ENCODE measurements at places on chromosomes 2 and 18.

- no peak for DNase-seq
Measured at GRCh38 chr2:55013936-55014335, 36.3 kb downstream of the RTN4 start.

- no peak for DNase-seq
Measured at GRCh38 chr2:235300368-235301201, 193.3 kb upstream of the AGAP1 start.

GRCh38 chr2:88683160-88684021 lies 8.1 kb upstream of the RPIA start:
- no peak for DNase-seq

DNA sequence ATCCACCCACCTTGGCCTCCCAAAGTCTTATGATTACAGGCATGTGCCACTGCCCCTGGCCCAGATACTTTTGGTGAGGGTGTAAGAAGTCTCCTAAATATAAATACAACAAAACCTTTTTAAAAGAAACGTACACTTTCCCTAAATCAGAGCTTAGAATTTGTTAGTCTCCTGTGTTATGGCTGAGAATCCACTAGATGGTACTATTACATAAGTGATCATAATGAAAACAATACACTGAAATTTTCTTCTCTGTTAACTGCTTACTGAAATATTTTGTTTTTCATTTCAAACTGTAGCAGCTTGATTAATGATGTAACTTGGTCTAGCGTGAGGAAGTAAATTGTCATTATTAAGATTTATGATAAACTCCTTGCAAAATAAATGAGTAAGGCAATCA lies 74.8 kb upstream of the FAM98A start:
- DNase-seq: no peak

- DNase-seq: no peak
Measured at GRCh38 chr2:203873921-203874631, 6.5 kb downstream of the CTLA4 start.

GRCh38 chr2:96900237-96900636 lies 30.4 kb upstream of the SEMA4C start:
- no peak for DNase-seq

- DNase-seq: no peak
Measured at GRCh38 chr2:96867756-96868554, 1.9 kb downstream of the SEMA4C start.

DNA sequence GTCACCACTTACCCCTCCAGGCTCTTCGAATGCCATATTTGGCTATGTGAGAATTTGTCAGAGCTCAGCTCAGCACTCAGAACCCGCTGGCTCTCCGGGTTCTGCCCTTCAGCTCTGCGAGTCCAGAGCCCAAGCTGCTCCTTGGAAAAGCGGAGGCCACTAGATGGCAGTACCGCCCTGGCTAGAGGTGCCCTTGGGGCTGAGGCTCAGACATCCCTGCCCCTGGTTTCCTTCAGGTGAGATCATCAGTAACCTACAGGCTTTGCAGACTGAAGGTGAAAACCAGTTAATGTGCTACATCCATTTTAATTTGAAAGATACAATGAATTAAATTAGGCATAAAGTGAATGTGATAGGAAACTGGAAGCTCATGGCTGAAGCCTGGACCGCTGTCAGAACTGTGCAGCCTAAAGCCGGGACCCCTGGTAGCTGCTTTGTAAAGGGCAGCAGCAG lies 285.6 kb downstream of the AGAP1 start:
- DNase-seq: peak; percentile 43

DNA sequence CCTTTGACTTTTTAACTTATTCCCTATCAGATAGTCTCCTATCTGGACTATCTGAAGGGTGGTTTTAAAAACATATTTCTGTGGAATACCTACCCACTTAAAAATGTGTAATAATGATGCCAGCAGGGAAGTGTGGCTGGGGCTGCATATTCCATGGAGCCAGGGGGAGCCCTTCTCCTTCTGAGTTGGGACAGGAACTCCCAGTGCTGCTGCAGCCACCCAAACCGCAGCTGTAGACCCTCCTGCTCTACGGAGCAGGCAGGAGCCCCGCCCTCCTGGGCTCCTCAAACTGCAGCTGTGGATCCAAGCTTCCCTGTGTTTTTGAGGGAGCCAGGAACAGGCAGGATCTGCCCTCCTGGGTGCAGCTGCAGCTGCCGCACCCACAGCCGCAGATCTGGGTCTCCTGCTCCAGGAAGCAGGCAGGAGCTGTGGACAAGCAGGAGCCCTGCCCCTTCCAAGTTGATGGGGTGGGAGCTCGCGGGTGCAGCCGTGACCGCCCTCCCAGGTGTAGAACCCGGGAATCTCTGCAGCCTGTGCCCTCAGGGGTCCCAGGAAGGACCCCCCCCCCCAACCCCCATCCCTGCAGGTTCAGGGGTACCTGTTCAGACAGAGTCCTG lies 57.8 kb downstream of the PDK1 start:
- no peak for DNase-seq

- DNase-seq: no peak
Measured at GRCh38 chr2:212959471-212960117, 191.8 kb downstream of the IKZF2 start.

DNA sequence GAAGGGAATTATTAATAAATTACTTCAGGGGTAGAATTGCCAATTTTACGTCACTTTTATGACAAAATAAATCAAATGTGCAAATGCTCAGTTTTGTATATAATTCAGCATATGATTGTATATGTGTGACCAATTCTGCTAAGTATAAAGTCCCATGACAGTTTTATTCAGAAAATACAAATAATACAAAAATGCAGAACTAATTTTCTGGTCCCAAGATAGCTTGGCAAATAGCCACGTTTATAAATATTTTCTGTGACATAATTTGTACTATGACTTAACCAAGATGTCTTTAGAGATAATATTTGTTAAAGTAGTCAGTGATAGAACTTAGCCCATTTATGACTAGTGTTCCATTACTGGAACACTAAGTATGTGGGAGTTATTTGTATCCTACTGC lies 24.2 kb upstream of the CAB39 start:
- DNase-seq: no peak

DNA sequence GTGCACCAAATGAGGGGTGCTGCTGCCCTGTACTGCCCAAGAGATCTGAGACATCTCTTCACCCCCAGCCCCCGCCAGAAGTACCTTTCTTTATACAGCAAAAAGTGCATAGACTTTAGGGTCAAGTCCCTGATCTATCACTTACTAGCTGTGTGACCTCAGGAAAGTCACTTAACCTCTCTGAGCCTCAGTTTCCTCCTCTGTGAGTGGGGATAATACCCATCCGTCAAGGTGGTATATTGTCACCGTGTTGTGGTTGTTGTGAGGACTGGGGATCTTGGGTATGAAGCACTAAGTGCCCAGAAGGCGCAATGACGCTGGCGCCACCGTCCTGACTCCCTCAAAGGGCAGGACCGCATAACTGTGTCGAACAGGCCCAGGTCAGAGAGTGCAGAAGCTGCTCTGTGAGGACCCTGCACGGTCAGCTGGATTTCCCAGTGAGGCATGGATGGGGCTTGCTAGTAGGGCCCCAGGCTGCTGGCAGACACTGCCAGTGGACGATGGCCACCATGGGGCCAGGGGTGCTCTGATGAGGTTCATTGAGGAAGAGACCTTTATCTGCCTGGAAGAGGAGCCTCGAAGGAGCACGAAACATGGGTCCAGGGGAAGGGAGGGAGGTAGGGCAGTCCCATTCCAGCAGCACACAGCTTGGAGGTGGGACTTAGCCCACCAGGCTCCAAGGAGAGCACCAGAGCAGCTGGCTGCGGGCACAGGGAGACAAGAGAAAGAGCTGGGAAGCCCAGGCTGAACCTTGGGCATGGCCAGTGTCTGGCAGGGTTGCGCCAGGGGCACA lies 61.8 kb upstream of the LAPTM4A start:
- DNase-seq: no peak

- DNase-seq: no peak
Measured at GRCh38 chr18:69874058-69874457, 73.6 kb downstream of the CD226 start.

- no peak for DNase-seq
Measured at GRCh38 chr2:150339282-150339681, 148.2 kb downstream of the RND3 start.

DNA sequence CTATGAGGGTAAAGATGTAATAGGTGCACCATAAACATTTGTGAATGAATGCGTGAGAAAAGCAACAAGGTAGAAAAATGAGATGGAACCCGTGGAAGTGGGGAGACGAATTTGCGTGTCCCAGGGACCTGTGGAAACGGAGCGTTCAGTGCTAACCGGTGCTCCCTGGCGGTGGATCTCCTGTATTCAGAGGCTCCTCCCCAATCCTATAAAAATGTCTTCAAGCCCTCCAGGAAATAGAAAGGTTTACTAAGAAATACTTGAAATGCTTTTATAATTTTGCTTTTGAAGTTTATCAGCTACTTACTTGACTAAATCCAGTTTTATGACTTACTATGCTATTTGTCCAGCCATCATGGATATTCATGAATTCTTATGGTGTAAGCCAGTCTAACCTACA lies 62.8 kb upstream of the RBM44 start:
- DNase-seq: no peak

- DNase-seq: no peak
Measured at GRCh38 chr2:127950264-127950663, 64.5 kb upstream of the AMMECR1L start.

DNA sequence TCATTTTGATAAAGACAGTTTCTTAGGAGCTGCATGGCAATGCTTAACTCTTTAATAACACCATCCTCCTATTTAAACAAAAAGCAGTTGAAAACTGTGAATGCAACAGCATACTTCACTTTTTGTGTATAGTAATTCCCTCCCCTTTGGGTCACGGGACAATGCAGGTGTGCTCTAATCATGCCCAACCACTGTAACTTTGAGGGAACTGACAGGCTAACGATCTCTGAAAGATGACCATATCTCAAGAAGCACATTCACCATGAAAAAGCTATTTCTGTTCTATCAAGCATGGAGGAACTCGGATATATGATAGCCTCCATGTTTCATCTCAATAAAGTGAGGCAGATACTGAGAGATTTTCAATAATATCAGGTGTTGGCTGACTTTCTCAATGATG lies 81.1 kb upstream of the CD226 start:
- DNase-seq: no peak

GRCh38 chr2:24359129-24360049 lies 947 bp downstream of the ITSN2 start:
- peak; percentile 13 for DNase-seq

- no peak for DNase-seq
Measured at GRCh38 chr18:39991696-39992265, 1963.3 kb upstream of the PIK3C3 start.

DNA sequence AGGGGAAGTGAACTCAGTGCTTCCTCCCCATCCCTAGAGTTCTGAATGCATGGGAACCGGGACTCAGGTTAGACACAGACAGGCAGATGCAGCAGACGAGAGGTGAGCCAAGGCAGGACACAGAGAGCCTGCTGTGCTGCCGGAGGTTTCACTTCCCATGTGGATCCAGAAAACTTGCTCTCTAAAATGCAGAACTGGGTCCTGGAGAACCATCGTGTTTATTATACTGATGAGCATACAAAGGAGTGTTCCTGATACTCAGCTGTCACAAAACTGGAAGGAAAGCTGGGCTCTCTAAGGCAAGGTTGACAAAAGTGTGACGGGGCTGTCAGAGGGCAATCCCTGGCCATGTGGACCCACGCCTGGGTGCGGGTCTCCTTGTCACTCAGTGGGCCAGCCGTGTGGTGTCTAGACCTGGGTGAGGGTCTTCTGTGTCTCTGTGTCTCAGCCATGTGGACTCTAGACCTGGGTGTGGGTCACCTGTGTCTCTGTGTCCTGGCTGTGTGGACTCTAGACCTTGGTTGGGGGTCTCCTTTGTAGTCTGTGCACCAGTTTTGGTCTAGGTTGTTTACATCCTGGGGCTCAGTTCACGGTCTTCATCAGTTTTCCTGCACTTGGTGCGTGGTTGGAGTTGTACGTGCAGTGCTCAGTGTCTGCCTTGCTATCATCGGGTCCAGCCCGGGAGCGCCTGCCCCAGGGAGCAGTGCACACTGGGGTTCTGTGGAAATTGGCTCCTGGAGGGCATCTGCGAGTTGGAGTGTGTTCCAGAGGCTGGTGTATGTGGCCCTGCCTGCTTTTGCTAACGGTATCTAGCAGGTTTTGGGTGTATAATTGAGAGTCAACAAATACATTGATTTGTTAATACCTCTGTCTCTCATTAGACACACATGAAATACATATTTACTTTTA lies 141.1 kb downstream of the ATP9B start:
- DNase-seq: no peak

- no peak for DNase-seq
Measured at GRCh38 chr2:170277951-170278350, 100.0 kb downstream of the MYO3B start.

DNA sequence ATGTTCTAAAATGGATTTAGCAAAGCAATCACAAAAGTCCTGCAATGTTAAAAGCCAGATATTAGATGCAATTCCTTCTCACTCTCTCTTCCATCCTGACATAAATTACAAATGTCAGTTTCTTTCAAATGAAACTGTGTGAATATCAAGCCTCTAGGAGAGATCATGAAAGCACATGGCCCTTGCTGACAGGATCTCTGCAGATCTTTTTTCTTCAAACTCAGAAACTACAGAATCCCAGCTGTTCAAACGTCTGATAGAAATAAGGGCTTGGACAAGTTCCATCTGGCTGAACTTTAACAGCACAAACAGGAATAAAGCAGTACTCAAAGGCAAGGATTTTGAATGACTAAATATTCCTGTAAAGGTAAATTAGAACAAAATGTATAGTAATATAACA lies 47.6 kb downstream of the PDE1A start:
- no peak for DNase-seq

DNA sequence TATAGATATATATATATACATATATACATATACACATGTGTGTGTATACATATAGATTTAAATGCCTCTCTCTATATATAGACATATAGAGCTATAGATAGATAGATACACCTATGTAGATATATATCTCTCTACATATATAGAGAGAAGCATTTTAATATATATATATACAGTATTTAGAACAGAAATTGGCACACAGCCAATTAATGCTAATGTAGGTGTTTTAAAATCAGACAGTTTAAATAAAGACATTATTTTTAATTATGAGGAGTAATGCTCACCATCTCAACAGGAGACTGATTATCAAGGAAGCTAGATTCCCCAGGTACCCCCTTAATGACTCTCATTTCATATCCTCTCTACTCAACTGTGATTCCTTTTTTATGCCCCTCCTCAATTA lies 170.7 kb upstream of the CRIM1 start:
- DNase-seq: no peak

DNA sequence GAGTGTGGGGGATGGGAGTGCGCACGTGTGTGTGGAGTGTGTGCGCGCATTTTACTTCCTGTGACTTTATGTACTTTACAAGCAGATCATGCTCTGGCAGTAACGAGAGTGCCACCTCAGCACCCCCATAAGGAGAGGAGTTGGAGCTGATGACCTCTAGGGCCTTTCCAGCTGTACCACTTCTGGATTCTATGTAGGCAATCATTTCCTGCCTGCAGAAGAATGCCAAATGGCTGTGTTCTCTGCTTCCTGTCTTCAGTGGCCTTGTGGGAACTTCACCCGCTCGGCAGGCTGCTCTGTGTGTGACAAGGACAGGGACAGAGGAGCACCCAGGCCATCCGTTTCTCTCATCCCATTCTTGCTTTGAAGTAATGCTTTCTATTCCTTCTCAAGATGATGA lies 22.8 kb upstream of the ZNF385B start:
- no peak for DNase-seq
